ENCODE measurements at places on chromosomes 7 and 10. TPM values are rescaled to one million over a fixed set of nuclear protein-coding genes. Genes with fewer than 3 reads are reported as not detected.

GRCh38 chr7:102190776-102191350 lies 95.8 kb upstream of the SH2B2 start:
- no peak overlapping the region for H3K4me3 ChIP-seq
- H3K36me3 ChIP-seq = no peaks in the 10 kb centered on the region
- no peak for DNase-seq
- H3K27me3 ChIP-seq = no peaks in the 10 kb centered on the region
- H3K4me1 ChIP-seq = no peaks in the 10 kb centered on the region

ARHGEF35 gene
- total RNA-seq = 4.6 TPM

DNA sequence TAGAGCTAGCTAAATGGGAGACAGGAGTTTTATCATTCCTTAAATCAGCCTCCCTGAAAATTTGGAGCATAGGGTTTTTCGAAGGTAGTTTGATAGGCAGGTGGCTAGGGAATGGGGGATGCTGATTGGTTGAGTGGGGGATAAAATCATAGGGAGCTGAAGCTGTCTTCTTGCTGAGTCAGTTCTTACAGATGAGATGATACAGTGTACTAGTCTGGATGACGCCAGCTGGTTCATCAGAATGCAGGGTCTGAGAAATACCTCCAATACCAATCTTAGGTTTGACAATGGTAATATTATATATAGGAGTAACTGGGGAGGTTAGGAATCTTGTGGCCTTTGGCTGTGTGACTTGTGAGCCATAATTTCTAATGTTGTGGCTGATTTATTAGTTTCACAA lies 271.2 kb downstream of the SUGCT start:
- H3K36me3 ChIP-seq = no peaks in the 10 kb centered on the region
- DNase-seq = no peak
- no peaks in the 10 kb centered on the region for H3K4me1 ChIP-seq

SLC16A9 gene
- 0.80 TPM for total RNA-seq

GRCh38 chr7:112512451-112513210 lies 31.8 kb downstream of the LSMEM1 start:
- H3K27ac ChIP-seq = no peak overlapping the region
- no peak for DNase-seq
- no peak overlapping the region for H3K4me3 ChIP-seq
- no peaks in the 10 kb centered on the region for H3K36me3 ChIP-seq
- H3K4me1 ChIP-seq = no peaks in the 10 kb centered on the region

- no peak overlapping the region for H3K27ac ChIP-seq
- DNase-seq = no peak
- no peaks in the 10 kb centered on the region for H3K36me3 ChIP-seq
- no peak overlapping the region for H3K4me3 ChIP-seq
- H3K27me3 ChIP-seq = no peaks in the 10 kb centered on the region
Observed at GRCh38 chr7:90180011-90180585, 25.8 kb downstream of the STEAP1 start.

MINDY4 gene
- 4.6 TPM for total RNA-seq

DNA sequence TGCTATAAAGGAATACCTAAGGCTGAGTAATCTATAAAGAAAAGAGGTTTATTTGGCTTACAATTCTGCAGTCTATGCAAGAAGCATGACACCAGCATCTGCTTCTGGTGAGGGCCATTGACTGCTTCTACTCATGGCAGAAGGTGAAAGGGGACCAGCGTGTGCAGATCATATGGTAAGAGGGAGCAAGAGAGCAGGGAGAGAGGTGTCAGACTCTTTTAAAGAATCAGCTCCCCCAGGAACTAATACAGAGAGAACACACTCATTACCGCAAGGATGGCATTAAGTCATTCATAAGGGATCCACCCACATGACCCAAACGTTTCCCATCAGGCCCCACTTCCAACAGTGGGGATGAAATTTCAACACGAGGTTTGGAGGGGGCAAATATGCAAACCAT lies 3.5 kb upstream of the COL28A1 start:
- H3K4me3 ChIP-seq = no peak overlapping the region
- H3K36me3 ChIP-seq = no peaks in the 10 kb centered on the region
- H3K27me3 ChIP-seq = no peaks in the 10 kb centered on the region
- no peak for DNase-seq
- no peak overlapping the region for H3K27ac ChIP-seq

- H3K27ac ChIP-seq = no peak overlapping the region
- no peaks in the 10 kb centered on the region for H3K36me3 ChIP-seq
- no peak for DNase-seq
- H3K4me1 ChIP-seq = peaks cover 6% of the 10 kb centered on the region
Observed at GRCh38 chr10:52312942-52313255, 1.2 kb upstream of the DKK1 start.

GRCh38 chr7:44882899-44883298 lies 2.4 kb downstream of the PURB start:
- no peaks in the 10 kb centered on the region for H3K27me3 ChIP-seq
- H3K4me3 ChIP-seq = no peak overlapping the region
- H3K36me3 ChIP-seq = no peaks in the 10 kb centered on the region
- H3K4me1 ChIP-seq = peaks cover 60% of the 10 kb centered on the region
- DNase-seq = no peak

TUBAL3 gene
- total RNA-seq = 0.40 TPM

CYCS gene
- total RNA-seq = 29.9 TPM

DNA sequence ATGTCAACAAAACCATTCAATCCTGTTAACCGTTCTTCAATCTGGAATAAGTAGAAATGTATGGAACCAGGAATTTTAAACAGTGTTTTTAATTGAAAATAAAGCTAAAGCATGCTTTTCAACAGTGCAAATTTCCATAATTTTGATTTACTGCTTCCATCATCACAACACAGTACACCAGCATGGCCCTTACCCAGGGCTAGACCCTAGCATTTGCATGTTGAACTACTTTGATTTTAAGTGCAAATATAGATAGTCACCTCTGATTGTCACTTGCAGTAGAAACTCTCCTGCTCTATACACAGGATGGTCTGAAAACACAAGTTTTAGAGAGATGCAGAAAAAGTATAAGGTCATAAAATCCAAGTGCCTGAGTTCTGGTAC lies 12.1 kb downstream of the SKIDA1 start:
- no peaks in the 10 kb centered on the region for H3K36me3 ChIP-seq
- peaks cover 5% of the 10 kb centered on the region for H3K4me1 ChIP-seq
- peaks cover 92% of the 10 kb centered on the region for H3K27me3 ChIP-seq
- H3K4me3 ChIP-seq = no peak overlapping the region

FAM25G gene
- not detected for total RNA-seq

- no peaks in the 10 kb centered on the region for H3K4me1 ChIP-seq
- no peak overlapping the region for H3K27ac ChIP-seq
- DNase-seq = no peak
- no peaks in the 10 kb centered on the region for H3K27me3 ChIP-seq
- no peak overlapping the region for H3K4me3 ChIP-seq
Observed at GRCh38 chr10:65845916-65846315, 1079.9 kb upstream of the LRRTM3 start.

PIK3CG gene
- 7.4 TPM for total RNA-seq

DNA sequence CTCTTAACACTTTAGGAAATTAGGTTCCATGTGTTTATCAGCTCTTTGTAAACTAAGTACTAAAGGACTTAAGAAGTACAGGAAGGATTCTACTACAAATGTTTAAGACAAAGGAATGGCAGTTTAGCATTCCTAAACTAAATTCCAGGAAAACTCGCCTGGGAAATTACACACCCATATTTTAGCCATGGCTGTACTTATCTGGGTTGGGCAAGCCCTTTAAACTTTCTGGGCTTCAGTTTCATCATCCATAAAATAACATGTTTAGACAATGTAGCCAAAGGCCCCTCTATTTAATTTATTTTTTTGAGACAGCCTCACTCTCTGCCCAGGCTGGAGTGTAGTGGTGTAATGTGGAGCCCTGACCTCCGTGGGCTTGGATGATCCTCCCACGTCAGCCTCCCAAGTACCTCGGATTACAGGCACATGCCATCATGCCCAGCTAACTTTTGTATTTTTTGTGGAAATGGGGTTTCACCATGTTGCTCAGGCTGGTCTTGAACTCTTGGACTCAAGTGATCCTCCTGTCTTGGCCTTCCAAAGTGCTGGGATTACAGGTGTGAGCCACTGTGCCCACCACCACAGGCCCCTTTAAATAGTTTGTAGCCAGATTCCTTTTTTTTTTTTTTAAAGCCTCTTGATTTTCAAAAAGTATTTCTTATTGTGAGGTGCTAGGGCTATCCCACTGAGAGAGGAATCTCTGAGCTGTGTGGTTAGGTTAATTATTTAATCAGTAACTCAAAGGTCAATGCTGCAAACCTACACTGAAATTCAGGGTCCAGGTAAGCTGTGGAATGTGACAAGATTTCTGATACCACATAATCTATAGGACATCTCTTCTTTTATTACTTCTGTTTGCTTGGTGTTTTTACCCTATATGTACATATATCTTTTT lies 32.1 kb downstream of the TMEM60 start:
- H3K27ac ChIP-seq = peak overlapping the region; percentile 73
- H3K36me3 ChIP-seq = no peaks in the 10 kb centered on the region
- no peak for DNase-seq
- no peaks in the 10 kb centered on the region for H3K27me3 ChIP-seq
- H3K4me3 ChIP-seq = no peak overlapping the region

PRLHR gene
- total RNA-seq = not detected

CLDN4 gene
- 555 TPM for total RNA-seq

WDR86 gene
- total RNA-seq = 7.0 TPM

- H3K4me3 ChIP-seq = no peak overlapping the region
- no peaks in the 10 kb centered on the region for H3K36me3 ChIP-seq
- H3K27me3 ChIP-seq = no peaks in the 10 kb centered on the region
- H3K4me1 ChIP-seq = no peaks in the 10 kb centered on the region
- H3K27ac ChIP-seq = no peak overlapping the region
Observed at GRCh38 chr10:93715345-93715744, 13.0 kb upstream of the FRA10AC1 start.

DNA sequence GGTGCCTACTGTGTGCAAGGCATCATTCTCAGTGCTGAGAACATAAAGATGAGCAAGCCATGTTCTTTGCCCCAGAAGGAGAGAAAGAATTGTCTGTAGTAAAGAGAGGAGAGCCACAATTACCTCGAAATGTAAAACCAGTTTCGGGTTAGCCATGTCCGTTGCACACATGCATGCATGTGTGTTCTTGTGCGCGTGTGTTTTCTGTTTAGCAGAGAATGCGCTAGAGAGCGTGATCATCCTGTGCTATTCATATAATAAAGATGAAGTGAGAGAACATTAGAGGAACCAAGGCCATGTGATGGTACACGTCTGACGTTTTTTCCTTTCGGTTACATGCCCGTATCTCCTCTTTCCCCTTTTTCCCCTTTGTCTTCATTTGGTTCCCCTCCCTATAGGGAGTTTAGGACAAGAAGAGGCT lies 158.2 kb downstream of the CELF2 start:
- H3K27ac ChIP-seq = peak overlapping the region; percentile 58
- H3K27me3 ChIP-seq = no peaks in the 10 kb centered on the region
- H3K36me3 ChIP-seq = no peaks in the 10 kb centered on the region
- DNase-seq = peak; percentile 35

DNA sequence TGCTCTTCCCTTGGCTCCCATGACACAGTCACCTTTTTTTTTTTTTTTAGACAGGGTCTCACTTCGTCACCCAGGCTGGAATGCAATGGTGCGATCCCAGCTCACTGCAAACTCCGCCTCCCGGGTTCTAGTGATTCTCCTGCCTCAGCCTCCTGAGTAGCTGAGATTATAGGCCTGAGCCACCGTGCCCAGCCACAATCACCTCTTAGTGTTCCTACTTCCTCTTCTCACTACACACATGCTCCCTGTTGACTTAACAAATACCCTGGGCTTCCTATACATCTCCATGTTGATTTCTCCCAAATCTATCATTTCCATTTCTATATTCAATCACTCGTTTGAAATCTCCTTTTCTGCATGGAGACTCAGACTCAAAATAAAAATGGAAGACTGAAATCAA lies 91.7 kb downstream of the CUBN start:
- no peak for DNase-seq
- no peaks in the 10 kb centered on the region for H3K4me1 ChIP-seq
- no peaks in the 10 kb centered on the region for H3K36me3 ChIP-seq
- no peaks in the 10 kb centered on the region for H3K27me3 ChIP-seq

DNA sequence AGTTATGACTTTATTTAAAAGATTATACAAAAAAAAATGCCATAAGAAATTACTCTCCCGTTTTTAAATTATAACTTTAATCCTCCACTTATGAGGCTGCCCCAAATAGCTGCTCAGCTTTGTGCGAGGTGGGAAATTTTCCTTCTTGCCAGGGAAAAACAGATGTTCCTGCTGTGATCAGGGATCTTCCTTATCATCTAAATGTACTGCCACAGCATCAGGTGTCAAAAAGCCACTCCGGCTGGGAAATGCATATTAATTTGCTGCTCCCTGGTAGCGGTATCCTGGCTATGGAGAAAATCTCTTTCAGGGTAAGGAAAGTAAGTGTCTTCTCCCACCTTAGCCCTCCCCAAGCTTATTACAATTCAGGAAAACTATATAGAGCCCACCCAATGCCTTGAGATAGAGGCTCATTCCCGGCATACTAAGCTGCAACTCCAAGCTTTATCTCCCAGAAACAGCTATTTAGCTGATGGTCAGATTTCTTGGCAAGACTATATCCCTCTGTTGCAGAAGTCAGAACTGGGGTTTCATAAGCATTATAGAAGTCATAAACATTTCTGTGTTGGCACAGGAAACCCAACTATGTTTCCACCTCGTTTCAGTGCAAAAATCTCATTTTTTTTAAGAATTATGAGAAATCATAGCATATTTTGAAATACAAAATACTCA lies 360.4 kb downstream of the PARD3 start:
- no peaks in the 10 kb centered on the region for H3K4me1 ChIP-seq
- H3K36me3 ChIP-seq = no peaks in the 10 kb centered on the region
- H3K27ac ChIP-seq = no peak overlapping the region
- DNase-seq = no peak
- H3K4me3 ChIP-seq = no peak overlapping the region

GRCh38 chr10:62017491-62017870 lies 116.0 kb downstream of the ARID5B start:
- H3K27me3 ChIP-seq = no peaks in the 10 kb centered on the region
- H3K4me3 ChIP-seq = no peak overlapping the region
- H3K4me1 ChIP-seq = peaks cover 29% of the 10 kb centered on the region
- DNase-seq = no peak
- H3K36me3 ChIP-seq = no peaks in the 10 kb centered on the region

GRCh38 chr7:37035631-37036030 lies 311.3 kb upstream of the AOAH start:
- no peak overlapping the region for H3K4me3 ChIP-seq
- no peak for DNase-seq
- H3K27ac ChIP-seq = no peak overlapping the region
- H3K36me3 ChIP-seq = no peaks in the 10 kb centered on the region
- peaks cover 9% of the 10 kb centered on the region for H3K4me1 ChIP-seq

DNA sequence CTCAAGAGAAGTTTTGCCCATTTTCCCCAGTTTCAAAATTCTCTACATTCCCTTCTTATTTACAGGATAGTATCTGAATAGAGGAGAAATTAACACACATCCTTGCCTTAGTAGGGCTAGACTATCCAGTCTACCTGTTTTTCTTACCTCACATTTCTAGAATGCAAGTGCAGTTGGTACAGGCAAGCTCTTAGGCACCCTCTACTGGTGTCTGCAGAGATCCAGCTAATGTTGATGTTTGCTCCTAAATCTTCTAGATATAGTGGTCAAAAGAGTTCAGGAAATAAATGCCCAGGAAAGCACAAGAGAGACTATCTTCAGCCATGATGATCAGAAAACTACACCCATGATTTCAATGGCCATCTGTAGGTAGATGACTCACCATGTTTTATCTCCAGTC lies 205.3 kb downstream of the HTR7 start:
- no peak for DNase-seq
- H3K27me3 ChIP-seq = no peaks in the 10 kb centered on the region
- H3K4me3 ChIP-seq = no peak overlapping the region
- no peaks in the 10 kb centered on the region for H3K36me3 ChIP-seq
- no peaks in the 10 kb centered on the region for H3K4me1 ChIP-seq

Data from transverse colon (tissue), 4 donors.